Epithelial cell of prostate (primary cell): ENCODE measurements at places on chromosomes 16 and 17.

- no peak for DNase-seq
Measured at GRCh38 chr16:2687531-2688308, 5.4 kb downstream of the KCTD5 start.

- no peak for DNase-seq
Measured at GRCh38 chr16:29765167-29766032, 12.7 kb upstream of the ZG16 start.

- DNase-seq, result no peak
Measured at GRCh38 chr16:71698491-71698890, 26.0 kb downstream of the PHLPP2 start.

- DNase-seq, result no peak
Measured at GRCh38 chr16:74888232-74888862, 96.6 kb downstream of the WDR59 start.

- DNase-seq, result no peak
Measured at GRCh38 chr16:10812312-10813098, 6.1 kb downstream of the TVP23A start.

DNA sequence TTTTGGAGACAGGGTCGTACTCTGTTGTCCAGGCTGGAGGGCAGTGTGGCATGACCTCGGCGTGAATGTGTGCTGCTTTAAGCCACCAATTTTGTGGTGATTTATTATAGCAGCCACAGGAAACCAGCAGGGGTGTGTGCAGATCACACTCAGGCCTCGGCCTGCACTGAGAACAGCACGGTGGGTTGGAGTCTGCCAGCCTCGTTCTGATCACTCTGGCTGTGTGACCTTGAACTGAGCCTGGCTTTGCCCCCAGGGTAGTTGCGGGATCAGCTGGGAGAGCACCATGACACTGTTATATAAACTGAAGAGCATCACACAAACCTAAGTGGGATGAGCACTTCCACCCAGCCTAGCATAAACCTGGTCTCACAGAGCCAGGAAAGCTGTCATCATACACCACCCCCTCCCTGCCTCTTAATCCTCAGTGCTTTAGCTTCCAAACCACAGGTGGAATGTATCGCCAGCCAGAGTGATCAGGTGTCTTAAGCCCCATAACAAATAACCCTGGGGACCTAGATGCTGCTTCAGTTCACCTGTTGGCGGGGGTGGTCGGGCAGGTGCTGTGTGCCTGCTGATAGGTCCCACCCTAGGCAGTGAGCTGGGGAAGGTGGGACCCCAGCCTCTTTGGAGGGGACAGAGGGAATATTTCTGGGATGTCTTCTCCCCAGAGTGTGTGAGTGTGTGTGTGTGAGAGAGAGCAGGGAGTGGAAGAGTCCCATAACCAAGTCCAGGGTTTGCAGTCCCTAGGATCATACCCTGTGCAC, 28.6 kb upstream of the NDRG4 start:
- no peak for DNase-seq

- no peak for DNase-seq
Measured at GRCh38 chr17:77499699-77500435, 359.1 kb downstream of the SEC14L1 start.

GRCh38 chr17:54980375-54980774, 11.8 kb downstream of the STXBP4 start:
- DNase-seq, result no peak

- no peak for DNase-seq
Measured at GRCh38 chr17:15468126-15468525, 705 bp upstream of the CDRT4 start.

DNA sequence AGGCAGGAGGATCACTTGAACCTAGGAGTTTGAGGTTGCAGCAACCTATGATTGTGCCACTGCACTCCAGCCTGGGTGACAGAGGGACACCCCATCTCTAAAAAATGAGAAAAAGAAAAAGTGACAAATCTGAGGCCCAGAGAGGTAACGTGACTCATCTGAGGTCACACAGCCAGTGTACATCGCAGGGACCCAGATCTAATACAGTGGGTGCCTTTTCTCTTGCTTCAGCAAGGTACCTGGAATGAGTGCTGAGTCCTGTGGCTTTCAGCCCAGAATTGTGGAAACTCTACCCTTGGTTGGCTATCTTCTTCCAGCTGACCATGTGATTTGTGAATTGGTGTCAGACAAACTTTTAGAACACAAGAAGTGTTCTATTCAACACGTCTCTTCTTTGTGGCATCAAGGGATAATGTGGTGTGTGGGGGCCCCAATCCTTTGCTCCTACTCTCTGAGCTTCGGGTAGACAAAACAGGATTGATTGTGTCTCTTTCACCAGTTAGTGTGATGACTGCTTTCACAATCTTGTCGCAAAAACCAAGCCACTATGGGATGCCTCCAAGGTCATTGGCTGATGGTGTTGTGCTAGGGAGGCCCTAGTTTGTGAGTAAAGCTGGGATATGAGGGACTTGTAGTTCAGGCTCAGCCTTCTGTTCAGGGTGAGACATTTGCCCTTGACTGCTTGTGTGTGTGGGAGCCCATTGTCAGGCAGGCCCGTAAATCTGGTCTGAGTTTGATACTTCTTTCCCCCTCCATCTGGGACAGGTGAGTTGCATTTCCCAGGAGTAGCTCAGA, 71.0 kb downstream of the MSI2 start:
- no peak for DNase-seq
